ENCODE measurements at places on chromosomes 6 and 20. TPM values are rescaled to one million over a fixed set of nuclear protein-coding genes. Genes with fewer than 3 reads are reported as not detected.

DNA sequence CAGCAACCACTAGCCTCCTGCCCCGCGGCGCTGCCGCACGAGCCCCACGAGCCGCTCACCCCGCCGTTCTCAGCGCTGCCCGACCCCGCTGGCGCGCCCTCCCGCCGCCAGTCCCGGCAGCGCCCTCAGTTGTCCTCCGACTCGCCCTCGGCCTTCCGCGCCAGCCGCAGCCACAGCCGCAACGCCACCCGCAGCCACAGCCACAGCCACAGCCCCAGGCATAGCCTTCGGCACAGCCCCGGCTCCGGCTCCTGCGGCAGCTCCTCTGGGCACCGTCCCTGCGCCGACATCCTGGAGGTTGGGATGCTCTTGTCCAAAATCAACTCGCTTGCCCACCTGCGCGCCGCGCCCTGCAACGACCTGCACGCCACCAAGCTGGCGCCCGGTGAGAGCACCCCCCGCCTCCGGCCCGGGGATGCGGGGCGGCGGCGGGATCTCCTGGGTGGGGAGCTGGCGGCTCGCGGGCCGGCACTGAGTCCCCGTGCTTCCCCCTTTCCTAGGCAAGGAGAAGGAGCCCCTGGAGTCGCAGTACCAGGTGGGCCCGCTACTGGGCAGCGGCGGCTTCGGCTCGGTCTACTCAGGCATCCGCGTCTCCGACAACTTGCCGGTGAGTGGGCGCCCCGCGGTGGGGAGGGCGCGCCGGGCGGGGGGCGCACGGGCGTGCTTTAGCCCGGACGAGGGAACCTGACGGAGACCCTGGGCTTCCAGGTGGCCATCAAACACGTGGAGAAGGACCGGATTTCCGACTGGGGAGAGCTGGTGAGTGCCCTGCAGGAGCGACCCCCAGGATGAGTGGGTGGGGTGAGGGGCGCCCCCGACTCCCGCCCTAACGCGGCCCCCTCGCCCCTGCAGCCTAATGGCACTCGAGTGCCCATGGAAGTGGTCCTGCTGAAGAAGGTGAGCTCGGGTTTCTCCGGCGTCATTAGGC lies 585 bp downstream of the PIM1 start:
- H3K27ac ChIP-seq: peak overlapping the region; percentile 96
- peak; percentile 78 for DNase-seq
- H3K4me1 ChIP-seq: peaks cover 26% of the 10 kb centered on the region
- peaks cover 24% of the 10 kb centered on the region for H3K36me3 ChIP-seq
- H3K4me3 ChIP-seq: peak overlapping the region; percentile 92

The GGTLC1 gene
- not detected for total RNA-seq

GRCh38 chr6:86122086-86122485 lies 479.4 kb upstream of the SYNCRIP start:
- DNase-seq: no peak
- H3K27ac ChIP-seq: no peak overlapping the region
- H3K4me1 ChIP-seq: no peaks in the 10 kb centered on the region

The PSORS1C1 gene
- not detected for total RNA-seq

The PDE7B gene
- 5.1 TPM for total RNA-seq

DNA sequence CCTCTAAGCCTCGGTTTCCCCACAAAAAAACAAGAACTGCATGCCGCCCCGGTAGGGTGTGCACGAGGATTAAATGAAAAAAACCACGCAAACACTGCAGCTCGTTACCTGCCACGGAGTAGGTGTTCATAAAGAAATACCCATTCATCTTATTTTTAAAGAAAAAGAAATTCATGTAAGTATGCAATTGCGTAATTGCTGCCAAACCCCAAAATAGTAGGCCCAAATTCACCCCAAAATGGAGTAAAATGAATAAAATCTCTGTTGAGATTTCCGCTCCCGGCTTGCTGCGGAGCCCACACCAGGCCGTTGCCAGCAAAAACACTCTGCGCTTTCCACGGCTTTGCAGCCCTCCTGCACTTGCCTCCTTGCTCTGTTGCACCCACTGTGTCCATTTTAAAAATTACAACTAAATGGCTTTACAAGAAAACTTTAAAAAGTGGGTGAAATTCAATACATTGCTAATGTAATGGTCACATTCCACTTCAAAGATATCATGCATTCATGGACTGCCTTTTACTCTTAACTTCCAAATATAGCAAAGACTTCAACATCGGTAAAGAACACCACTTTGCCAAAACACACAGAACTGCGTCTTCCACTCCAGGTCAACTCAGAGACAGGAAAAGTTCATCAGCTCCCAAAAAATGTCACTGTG lies 125.0 kb downstream of the ZMYND8 start:
- H3K4me1 ChIP-seq: peaks cover 9% of the 10 kb centered on the region
- peaks cover 21% of the 10 kb centered on the region for H3K36me3 ChIP-seq
- H3K27ac ChIP-seq: no peak overlapping the region
- no peaks in the 10 kb centered on the region for H3K27me3 ChIP-seq

- H3K4me3 ChIP-seq: no peak overlapping the region
- no peaks in the 10 kb centered on the region for H3K4me1 ChIP-seq
- no peaks in the 10 kb centered on the region for H3K36me3 ChIP-seq
- no peak for DNase-seq
These were observed 92.8 kb downstream of the FNDC1 start for GRCh38 chr6:159261995-159262394.

- peak within 1 kb of the TSS; percentile 61 for H3K27ac ChIP-seq
- H3K4me3 ChIP-seq: peak within 1 kb of the TSS; percentile 90
- peak; percentile 89 for DNase-seq
- H3K27me3 ChIP-seq: no peaks in the 10 kb centered on the region
These were observed at the start of gene PTK7 for GRCh38 chr6:43075670-43076463. Gene PTK7 (plus strand): TSS chr6:43076314. CDS start chr6:43076489, 175 bp downstream.

The CLPSL2 gene
- total RNA-seq: not detected

The PIGT gene
- 70.1 TPM for total RNA-seq

- no peaks in the 10 kb centered on the region for H3K27me3 ChIP-seq
- DNase-seq: no peak
- no peak overlapping the region for H3K4me3 ChIP-seq
- H3K4me1 ChIP-seq: peaks cover 22% of the 10 kb centered on the region
- no peak overlapping the region for H3K27ac ChIP-seq
- H3K36me3 ChIP-seq: no peaks in the 10 kb centered on the region
These were observed 75.6 kb downstream of the VEGFA start for GRCh38 chr6:43845646-43846045.

The VSX1 gene
- not detected for total RNA-seq

The ECI2 gene
- total RNA-seq: 62.9 TPM

The CRISP3 gene
- 120 TPM for total RNA-seq

DNA sequence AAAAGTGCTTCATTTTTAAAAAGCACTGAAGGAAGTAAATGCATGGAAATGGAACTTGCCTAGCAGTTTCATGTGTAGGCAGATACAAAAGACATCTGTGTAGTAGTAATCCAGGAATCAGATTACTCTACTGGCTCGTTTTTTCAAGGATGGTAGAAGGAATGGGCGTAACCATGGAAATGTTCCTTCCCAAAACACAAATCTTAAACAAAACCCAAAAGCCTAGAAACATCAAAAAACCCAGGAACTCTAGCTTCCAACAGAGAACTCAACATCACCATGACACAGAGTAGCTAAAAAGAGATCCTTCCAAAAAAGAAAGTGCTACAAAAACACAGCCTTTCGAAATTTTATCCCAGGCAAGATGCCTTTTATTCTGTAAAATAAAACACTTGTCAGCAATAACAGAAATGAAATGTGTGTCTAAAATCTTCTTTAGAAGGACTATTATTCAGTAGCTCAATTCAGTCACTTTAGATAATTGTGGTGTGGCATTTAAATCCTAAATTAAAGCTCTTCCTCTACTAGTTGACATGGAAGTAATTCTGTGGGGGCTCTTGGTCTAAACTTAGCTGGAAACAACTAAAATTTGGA lies 81.7 kb downstream of the FAM217A start:
- no peak for DNase-seq
- H3K4me3 ChIP-seq: no peak overlapping the region
- H3K27me3 ChIP-seq: no peaks in the 10 kb centered on the region
- peaks cover 4% of the 10 kb centered on the region for H3K36me3 ChIP-seq
- H3K4me1 ChIP-seq: peaks cover 24% of the 10 kb centered on the region

The DSP gene
- total RNA-seq: 210 TPM

- H3K4me3 ChIP-seq: no peak overlapping the region
- H3K27ac ChIP-seq: no peak overlapping the region
These were observed 62.3 kb downstream of the RIPOR3 start for GRCh38 chr20:50628853-50629669.

GRCh38 chr20:10672624-10673127 lies 1.1 kb downstream of the JAG1 start:
- peak overlapping the region; percentile 85 for H3K27ac ChIP-seq
- peaks cover 40% of the 10 kb centered on the region for H3K4me1 ChIP-seq
- H3K27me3 ChIP-seq: peaks cover 8% of the 10 kb centered on the region
- DNase-seq: no peak
- H3K4me3 ChIP-seq: peak overlapping the region; percentile 87

The ARFGEF3 gene
- 24.0 TPM for total RNA-seq

DNA sequence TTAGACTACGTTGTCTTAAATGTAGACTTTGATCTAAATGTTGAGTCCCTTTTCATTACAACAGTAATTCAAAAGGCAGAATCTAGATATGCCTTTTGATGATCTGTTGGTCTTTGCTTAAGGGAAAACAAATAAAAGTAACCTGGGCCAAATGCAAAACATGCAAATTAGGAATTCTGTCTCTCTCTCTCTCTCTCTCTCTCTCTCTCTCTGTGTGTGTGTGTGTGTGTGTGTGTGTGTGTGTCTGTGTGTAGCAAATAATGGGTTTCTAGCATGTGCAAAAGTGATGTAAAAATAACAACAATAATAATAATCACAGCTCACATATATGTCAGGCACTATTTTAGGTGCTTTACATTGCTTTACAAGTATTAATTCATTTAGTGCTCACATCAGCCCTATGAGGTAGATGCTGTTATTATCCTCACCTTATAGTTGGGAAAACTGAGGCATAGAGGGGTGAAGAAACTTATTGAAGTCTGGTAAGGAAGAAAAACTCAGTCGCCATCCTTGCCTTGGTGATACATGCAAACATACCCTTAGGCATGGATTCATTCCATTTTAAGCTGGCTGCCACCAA lies 160.3 kb upstream of the ZNF217 start:
- no peak for DNase-seq
- H3K36me3 ChIP-seq: no peaks in the 10 kb centered on the region
- H3K4me3 ChIP-seq: peak overlapping the region; percentile 21
- peak overlapping the region; percentile 66 for H3K27ac ChIP-seq

GRCh38 chr20:20505554-20505953 lies 137.7 kb downstream of the INSM1 start:
- no peak for DNase-seq
- H3K4me3 ChIP-seq: no peak overlapping the region
- H3K27me3 ChIP-seq: no peaks in the 10 kb centered on the region
- peaks cover 16% of the 10 kb centered on the region for H3K36me3 ChIP-seq
- H3K27ac ChIP-seq: no peak overlapping the region

GRCh38 chr6:145756170-145756662 lies 20.9 kb upstream of the EPM2A start:
- no peaks in the 10 kb centered on the region for H3K27me3 ChIP-seq
- H3K4me1 ChIP-seq: peaks cover 6% of the 10 kb centered on the region
- H3K27ac ChIP-seq: peak overlapping the region; percentile 61
- H3K36me3 ChIP-seq: peaks cover 5% of the 10 kb centered on the region

The TP53TG5 gene
- total RNA-seq: not detected

The ACSS1 gene
- 22.2 TPM for total RNA-seq

GRCh38 chr6:148716811-148717210 lies 30.0 kb upstream of the UST start:
- H3K27ac ChIP-seq: no peak overlapping the region
- H3K4me1 ChIP-seq: no peaks in the 10 kb centered on the region
- no peaks in the 10 kb centered on the region for H3K36me3 ChIP-seq
- DNase-seq: no peak
- no peak overlapping the region for H3K4me3 ChIP-seq

GRCh38 chr20:14441201-14441600 lies 103.8 kb upstream of the FLRT3 start:
- no peaks in the 10 kb centered on the region for H3K4me1 ChIP-seq
- H3K27me3 ChIP-seq: no peaks in the 10 kb centered on the region
- H3K27ac ChIP-seq: no peak overlapping the region
- no peak overlapping the region for H3K4me3 ChIP-seq

GRCh38 chr20:54028276-54029011 lies 42.0 kb downstream of the BCAS1 start:
- no peaks in the 10 kb centered on the region for H3K36me3 ChIP-seq
- no peak for DNase-seq
- no peak overlapping the region for H3K4me3 ChIP-seq

GRCh38 chr6:43923376-43924221 lies 153.6 kb downstream of the VEGFA start:
- no peak overlapping the region for H3K27ac ChIP-seq
- no peak overlapping the region for H3K4me3 ChIP-seq
- H3K4me1 ChIP-seq: peaks cover 20% of the 10 kb centered on the region
- no peak for DNase-seq

The SALL4 gene
- 12.6 TPM for total RNA-seq

DNA sequence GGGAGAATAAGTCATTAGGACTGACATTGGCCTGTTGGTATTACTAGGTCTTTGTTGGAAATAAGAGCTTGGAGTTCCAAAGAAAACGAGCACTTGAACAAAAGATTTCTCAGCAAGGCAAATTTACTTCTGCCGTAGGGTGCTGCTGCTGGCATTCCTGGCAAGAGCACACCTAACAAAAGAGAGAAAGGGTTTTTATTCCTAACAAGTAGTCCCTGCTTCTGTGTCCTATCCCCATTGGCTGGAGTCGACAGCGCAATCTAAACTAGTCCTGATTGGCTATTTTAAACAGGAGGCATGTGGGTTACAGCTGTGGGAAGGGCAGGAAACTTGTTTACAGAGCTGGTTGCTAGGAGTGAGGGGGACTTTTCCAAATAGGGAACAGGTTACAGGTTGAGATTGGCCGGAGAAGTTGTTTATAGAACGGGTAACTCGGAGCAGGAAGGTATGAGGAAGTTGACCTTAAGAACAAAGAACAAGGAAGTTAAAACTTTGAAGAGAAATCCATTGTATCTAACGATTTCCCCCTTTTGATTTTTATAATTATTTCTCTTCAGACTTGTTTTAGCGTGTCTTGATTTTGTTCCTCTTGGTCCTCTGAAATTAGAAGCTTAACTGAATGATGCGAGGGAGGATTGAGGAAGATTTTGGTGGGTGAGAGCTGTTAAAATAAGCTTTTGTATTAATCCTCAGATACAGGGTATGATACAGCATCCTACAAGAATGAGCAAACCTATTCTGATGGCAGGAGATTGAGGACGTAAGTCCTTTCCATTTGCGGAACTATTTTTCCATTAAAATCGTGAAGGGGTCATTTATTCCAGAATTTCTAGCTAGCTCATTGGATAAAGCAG lies 3.4 kb upstream of the ZNFX1 start:
- H3K4me1 ChIP-seq: peaks cover 66% of the 10 kb centered on the region
- H3K36me3 ChIP-seq: peaks cover 86% of the 10 kb centered on the region
- no peak for DNase-seq
- H3K4me3 ChIP-seq: peak overlapping the region; percentile 98
- peak overlapping the region; percentile 98 for H3K27ac ChIP-seq
- peaks cover 29% of the 10 kb centered on the region for H3K27me3 ChIP-seq

- no peaks in the 10 kb centered on the region for H3K27me3 ChIP-seq
- H3K4me1 ChIP-seq: peaks cover 14% of the 10 kb centered on the region
- no peaks in the 10 kb centered on the region for H3K36me3 ChIP-seq
- no peak for DNase-seq
- no peak overlapping the region for H3K4me3 ChIP-seq
These were observed 168.8 kb downstream of the HDGFL1 start for GRCh38 chr6:22738194-22738593.

The SERINC1 gene
- 82.8 TPM for total RNA-seq

- no peaks in the 10 kb centered on the region for H3K4me1 ChIP-seq
- no peak overlapping the region for H3K4me3 ChIP-seq
- no peak overlapping the region for H3K27ac ChIP-seq
- DNase-seq: no peak
These were observed 189.6 kb downstream of the GJA10 start for GRCh38 chr6:90083891-90084290.

GRCh38 chr6:110681543-110682459 lies 133.5 kb downstream of the CDK19 start:
- no peak for DNase-seq
- no peak overlapping the region for H3K4me3 ChIP-seq
- H3K27ac ChIP-seq: peak overlapping the region; percentile 72
- H3K36me3 ChIP-seq: no peaks in the 10 kb centered on the region

All from type B pancreatic cell (in vitro differentiated cells).